ENCODE measurements at places on chromosomes 7 and 10. TPM values are rescaled to one million over a fixed set of nuclear protein-coding genes. Genes with fewer than 3 reads are reported as not detected.

Gene PDCD11
- total RNA-seq = 39.5 TPM

Gene BICC1
- total RNA-seq = 20.6 TPM

Gene TSPAN13
- total RNA-seq = 13.9 TPM

Gene CTTNBP2
- 0.53 TPM for total RNA-seq

Gene IL6
- 1.8 TPM for total RNA-seq

Gene STK31
- 0.49 TPM for total RNA-seq

Gene ASIC3
- 4.3 TPM for total RNA-seq

All from A549 treated with CORT108297 at 1 μM for 4 hours (cell line).